Activated T-cell treated with anti-CD3 and anti-CD28 coated beads, Interleukin-2, amount 50 U/mL, for 48 hours (primary cell): ENCODE measurements at places on chromosomes 12 and 14.

DNA sequence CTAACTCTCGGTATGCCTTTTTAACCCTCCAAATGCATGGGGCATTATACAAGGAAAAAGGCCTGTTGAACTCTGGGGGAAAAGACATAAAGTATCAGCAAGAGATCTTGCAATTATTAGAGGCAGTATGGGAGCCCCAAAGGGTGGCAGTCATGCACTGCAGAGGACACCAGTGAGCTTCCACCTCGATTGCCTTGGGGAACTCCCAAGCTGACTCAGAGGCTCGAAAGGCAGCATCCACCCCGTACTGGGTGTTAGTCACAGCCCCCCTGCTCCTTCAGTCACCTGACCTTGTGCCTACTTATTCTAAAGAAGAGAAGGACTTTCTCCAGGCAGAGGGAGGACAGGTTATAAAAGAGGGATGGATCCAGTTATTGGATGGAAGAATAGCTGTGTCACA lies 781.4 kb upstream of the TMEM132C start:
- peak; percentile 25 for DNase-seq

DNA sequence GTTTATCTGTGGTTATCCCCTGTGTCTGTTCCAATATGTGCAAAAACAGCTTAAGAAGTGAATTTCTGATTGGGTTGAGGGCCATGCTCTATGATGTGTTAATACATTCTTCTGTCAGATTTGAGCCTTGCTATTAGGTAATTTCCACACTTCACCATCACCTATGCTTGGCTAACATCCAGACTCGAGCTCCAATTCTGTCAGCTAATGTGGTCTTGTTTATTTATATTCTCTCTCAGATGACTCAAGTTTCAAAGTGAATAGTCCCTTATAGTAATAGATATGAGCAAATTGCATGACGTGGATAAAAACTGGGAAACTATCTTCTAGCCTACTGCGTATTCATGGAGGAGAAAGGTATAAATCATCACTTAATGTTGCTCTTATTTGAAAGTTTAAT lies 451.3 kb downstream of the SNAPC1 start:
- no peak for DNase-seq

- no peak for DNase-seq
These were observed 98.0 kb downstream of the ZNF664 start for GRCh38 chr12:124071075-124071443.

- no peak for DNase-seq
These were observed 34.1 kb downstream of the ANO2 start for GRCh38 chr12:5910790-5911548.

DNA sequence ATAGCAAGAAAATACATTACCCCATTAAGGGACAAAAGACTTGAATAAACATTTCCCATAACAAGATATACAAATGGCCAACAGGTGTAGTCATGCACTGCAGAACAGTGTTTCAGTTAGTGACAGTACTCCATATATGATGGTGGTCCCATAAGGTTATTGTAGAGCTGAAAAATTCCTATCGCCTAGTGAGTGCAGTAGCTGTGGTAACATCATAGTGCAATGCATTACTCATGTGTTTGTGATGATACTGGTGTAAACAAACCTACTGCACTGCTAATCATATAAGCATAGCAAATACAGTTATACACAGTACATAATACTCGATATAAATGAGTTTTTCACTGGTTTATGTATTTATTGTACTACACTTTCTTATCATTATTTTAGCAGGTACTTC lies 168.7 kb downstream of the C12orf75 start:
- no peak for DNase-seq

DNA sequence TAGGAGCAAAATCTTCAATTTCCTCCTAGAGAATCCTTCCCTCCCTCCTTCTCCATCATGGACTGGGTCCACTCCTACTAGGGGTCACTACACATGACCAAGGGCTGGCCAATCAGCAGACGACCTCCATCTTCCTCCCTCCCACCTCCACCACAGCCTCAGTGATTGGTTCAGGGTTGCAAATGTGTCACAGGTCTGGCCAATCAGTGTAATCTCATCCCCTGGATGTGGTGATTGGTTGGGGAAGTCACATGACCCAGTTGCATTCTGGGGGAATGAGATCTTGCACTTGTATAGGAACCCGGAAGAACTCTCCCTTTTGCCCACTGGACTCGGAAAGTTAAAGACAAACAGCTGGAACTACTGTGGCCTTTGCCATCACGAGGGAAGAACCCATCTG lies 169.2 kb downstream of the PIWIL1 start:
- no peak for DNase-seq

GRCh38 chr12:124032265-124032886 lies 59.4 kb downstream of the ZNF664 start:
- peak; percentile 31 for DNase-seq

GRCh38 chr12:59843260-59843843 lies 247.5 kb downstream of the SLC16A7 start:
- no peak for DNase-seq

DNA sequence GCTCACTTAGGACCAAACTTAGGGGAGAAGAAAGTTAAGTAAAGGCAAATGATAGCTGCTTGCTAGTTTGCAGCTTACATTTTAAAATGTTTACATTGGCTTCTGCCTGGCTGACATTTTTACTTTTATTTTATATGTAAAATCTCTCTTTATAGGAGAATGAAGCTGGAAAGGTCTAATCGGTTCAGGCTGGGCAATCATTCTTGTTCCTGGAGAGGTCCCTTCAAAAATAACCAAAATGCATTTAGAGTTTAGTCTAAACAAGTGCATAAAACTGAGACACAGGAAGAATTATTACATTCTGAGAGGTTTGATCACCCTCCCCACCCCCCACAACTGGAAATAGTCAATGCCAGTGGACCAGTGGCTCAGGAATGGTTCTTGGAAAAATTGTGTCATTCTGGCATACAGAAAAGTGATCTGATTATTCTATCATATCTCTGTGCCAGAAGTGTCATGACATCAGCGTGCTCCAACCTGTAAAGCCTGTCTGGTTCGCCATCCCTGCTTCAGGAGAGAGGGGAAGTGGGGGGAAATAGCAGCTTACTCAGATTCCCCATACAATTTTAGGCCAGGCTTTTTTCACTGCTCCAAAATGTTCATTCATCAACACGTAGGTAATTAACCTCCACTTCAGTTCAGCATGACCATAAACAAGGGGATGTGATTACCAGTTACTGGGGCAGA lies 4.2 kb downstream of the PRICKLE1 start:
- no peak for DNase-seq

- DNase-seq, result no peak
These were observed 268.9 kb upstream of the ATP2B1 start for GRCh38 chr12:89977405-89978085.

GRCh38 chr12:6374028-6374785 lies 1.2 kb downstream of the SCNN1A start:
- DNase-seq, result no peak

GRCh38 chr12:121793440-121793837 lies at the start of gene RHOF:
RHOF (minus strand) TSS chr12:121793688; CDS start chr12:121793633, 55 bp downstream.
- no peak for DNase-seq

GRCh38 chr12:25993901-25994651 lies 35.6 kb downstream of the RASSF8 start:
- DNase-seq, result no peak

DNA sequence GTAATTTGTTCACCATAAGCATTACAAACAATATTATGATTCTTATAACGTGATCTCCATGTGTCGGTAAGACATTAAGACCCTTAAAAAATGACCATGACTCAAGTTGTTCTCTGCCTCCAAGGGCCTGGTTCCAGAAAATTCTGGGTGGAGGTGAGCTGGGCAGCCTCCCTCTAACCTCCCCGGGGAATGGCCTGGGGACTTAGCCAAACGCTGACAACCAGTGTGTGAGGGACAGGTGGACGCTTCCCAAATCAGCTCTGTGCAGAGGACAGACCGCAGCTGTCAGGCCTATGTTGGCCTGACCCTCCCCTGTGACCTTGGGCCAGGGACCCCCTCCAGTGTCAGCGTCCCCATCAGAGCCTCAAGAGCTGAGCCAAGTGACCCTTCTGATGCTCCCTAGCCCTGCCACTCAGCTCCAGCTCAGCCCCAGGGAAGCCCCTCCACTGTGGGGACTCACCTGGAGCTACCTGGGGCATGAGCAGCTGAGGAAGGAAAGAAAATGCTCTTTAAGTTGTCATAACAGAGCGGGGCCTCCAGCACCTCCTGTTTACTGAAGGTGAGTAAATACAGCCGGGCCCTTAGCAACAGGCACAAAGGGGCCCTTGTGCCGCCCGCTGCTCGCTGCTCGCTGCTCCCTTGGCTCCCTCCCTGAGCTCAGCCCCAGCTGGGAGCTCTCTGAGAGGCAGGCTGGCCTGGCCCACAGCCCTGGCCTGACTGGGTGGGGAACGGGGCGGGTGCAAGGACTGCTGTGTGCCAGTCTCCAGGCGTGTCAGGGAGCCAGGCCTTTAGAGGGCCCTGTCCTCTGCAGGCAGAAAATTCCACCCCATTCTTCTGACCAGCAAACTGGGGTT lies 116.6 kb downstream of the CALM1 start:
- DNase-seq, result no peak

DNA sequence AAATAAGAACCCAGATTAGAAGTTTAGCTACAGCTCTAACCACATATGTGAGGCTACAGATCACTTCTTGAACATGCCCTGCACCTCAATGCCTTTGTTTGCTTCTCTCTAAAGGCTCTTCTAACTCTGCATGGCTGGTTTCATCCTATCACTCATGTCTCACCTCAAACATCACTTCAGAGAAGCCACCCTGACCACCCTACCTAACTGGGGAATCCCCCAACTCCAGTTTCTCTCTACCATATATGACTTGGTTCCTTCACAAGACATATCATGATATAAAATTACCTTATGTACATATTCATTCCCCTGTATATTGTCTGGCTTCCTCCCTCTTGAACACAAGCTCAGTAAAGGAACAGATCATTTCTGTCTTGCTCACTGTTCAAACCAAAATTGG lies 250.2 kb upstream of the GRIP1 start:
- no peak for DNase-seq

- no peak for DNase-seq
These were observed 19.8 kb downstream of the ACAD10 start for GRCh38 chr12:111705672-111706071.

DNA sequence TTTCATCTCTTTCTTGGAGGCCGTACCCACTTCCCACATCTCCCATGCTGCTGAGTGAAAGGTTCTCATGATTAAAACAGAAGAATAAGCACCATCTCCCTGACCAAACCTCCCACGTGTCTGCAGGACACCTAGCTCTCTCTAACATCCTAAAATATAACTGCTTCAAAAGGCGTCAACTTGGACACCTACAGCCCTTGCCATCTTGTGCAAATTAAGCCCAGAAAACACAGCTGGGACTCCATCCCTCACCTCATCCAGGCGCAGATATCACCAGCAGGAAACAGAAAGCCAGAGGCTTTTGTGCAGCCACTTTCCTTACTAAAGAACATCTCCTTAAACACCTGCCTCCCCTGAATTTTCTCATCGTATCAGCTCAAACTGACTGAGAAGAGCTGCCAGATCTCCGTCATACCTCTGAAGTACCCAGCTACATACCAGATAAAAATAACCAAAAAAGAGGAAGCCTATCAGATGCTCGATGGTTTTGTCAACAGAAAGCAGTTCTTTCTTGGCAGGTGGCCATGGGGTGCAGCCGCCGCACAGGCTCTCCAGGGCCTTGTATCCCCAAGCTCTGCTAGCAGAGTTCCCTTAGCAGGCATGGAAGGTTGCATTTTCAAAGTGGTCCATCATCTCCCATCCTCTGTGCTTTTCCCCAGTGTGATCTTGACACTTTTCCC lies 28.8 kb downstream of the MAP3K9 start:
- no peak for DNase-seq

GRCh38 chr12:42129595-42130204 lies 15.0 kb downstream of the GXYLT1 start:
- DNase-seq, result no peak

DNA sequence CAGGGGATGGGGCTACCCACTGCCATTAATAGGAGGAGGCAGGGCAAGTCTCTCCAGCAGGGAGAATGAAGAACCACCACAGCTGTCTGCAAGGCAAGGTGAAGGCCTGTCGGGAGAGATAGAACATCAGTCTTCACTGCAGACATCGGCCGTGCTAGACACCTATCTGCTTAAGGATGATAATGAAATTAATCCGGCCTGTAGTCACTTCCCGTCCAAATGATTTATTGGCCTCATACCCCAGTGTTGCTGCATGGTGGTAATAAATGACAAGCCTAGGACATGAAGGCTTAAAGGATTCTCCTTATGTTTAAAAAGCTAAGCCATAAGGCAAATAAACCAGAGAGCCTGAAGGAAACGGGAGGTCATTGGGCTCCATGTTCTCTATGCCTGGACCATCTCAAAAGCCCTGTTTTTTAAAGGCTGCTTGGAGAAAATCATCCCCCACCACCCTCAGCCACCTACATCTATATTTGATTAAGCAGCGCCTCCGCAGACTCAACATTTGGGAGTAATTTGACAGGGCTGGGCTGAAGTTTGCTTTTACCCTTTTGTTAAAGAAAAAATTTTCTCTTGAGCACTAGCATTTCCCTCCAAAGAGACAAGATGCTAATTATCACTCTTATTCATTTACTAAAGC lies 137.7 kb downstream of the PLXNC1 start:
- DNase-seq, result no peak

DNA sequence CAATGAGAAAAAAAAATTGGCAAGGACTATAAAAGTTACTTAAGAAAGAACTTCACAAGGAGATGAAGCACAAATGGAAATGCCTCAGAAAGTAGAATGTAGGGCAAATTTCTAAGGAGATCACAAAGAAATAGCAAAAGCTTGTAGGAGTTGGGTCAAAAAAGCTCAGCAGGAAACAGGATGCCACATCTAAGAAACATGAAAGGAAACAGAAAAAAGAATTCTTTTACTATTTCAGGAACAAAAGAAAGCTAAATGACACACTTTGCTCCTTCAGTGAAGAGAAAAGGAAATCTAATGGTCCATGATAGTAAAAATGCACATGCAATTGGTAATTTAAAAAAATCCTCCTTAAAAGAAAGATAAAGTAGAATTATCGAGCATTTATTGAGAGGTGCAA lies 452.1 kb upstream of the GARIN6 start:
- no peak for DNase-seq

DNA sequence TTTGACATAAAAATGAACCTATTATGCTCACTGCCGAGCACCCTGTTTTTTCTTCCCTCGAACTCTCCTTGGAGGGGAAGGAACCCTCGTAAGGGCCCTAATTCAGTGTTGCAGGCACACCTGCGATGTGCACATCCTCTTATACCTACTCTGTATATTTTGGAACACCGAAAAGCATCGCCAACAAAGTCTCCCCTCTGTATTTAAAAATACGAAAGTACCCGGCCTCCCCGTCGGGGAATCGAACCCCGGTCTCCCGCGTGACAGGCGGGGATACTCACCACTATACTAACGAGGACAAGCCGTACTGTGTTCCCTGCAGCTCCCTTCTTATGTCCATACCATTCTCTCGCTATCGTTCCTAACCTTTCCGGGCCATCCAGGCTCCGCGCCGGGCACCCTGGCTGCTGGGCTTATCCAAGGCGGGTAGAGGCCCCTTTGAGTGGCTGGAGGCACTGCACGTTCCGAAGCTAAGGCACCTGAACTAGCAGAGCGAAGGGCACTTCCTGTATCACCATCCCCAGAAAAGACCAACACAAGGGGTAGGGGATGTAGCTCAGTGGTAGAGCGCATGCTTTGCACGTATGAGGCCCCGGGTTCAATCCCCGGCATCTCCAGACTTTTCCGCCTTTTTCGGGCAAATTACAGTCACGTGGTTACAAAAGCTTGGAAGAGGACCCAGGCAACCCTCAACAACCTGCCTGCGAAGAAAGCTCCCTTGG lies 25.1 kb upstream of the UBC start:
- peak; percentile 97 for DNase-seq
